ENCODE measurements at places on chromosomes 7 and 10. TPM values are rescaled to one million over a fixed set of nuclear protein-coding genes. Genes with fewer than 3 reads are reported as not detected.

Gene PTPRE
- polyA plus RNA-seq: 11.9 TPM

Gene MEIG1
- not detected for polyA plus RNA-seq

DNA sequence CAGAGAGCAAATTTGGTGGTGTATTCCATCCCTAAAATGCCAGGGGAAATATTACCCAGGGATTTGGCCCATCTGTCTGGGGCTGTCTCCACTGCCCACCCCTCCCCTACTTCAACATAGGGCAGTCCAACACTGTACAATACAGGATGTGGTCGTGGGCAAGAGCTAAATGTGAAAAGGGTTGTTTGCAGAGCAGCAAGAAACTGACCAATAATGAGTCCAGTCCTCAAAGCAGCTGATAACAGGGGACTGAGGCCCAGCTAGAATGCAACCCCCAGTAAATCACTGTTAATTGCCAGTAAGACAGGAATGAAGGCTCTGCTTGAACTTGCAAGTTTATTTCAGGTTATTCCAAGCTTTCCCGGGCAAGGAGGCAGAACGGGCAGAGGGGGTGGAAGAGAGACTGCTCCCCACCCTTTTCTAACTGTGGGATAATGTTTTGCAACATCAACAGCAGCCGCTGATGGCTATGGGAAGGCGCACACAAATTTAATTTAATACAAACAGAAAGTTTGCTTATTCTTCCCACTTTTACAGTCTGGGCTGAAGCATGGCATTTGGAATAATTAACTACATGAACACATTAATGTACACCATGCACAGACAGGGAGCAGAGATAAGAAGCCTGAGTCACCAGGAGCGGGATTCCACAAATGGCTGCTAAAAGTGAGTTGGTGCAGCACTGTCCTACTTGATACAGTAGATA is 36.8 kb downstream of the AFAP1L2 start:
- DNase-seq: no peak

- no peak for DNase-seq
Observed at GRCh38 chr10:35236739-35237138, 99.6 kb upstream of the CCNY start.
